ENCODE measurements at places on chromosomes 7 and 10.

GRCh38 chr7:111137296-111138192, 46.6 kb downstream of the LRRN3 start:
- no peak for DNase-seq

GRCh38 chr7:68146983-68147382, 1150.3 kb downstream of the TYW1 start:
- no peak for DNase-seq

DNA sequence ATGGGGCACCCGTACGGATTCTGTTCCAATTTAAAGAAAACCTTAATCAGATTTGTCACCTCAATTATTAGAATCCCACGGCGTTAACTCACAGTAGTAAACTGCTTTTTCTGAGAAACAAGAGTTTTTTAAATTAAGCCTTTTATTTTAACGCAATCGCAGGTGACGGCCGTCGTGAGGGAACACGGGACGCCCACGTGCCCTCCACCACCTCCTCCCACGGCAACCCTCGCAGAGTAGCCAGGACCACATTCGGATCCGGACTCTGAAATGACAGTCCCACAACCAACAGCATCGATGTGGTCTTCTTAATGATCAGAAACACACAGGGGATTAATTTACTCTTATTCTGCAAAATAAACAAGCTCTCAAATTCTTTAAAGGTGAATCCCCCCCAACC, 22.0 kb upstream of the GPR146 start:
- DNase-seq, result no peak

GRCh38 chr7:156778668-156779067, 114.3 kb downstream of the LMBR1 start:
- DNase-seq, result no peak

DNA sequence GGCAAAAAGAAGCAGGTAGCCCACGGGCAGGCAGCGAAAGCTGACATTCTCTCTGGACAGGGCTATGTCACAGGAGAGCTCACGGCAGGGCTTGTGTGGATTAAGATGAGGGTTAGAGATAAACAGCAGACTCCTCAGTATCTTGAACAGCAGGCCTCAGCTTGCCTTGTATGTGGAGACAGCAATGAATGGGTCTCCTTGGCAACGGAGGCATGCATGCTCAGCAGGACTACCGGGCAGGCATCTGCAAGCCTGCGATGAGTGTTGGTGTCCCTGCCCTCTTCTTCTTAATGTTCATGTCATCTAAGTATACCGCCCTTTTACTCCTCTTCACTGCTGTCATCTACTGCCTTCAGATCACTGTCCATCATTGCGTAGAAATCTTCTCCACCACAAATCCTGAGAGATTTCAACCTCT, 81.9 kb upstream of the C1GALT1 start:
- DNase-seq, result no peak

Data from amygdala (tissue), 56 donors.